Midbrain (tissue), 1 donor: ENCODE measurements at places on chromosomes 2 and 18.
A peak's percentile ranks its signal among the peaks of the same experiment; 100 is the strongest.

- DNase-seq = no peak
These were observed 69.7 kb downstream of the FEZ2 start for GRCh38 chr2:36528274-36528673.

DNA sequence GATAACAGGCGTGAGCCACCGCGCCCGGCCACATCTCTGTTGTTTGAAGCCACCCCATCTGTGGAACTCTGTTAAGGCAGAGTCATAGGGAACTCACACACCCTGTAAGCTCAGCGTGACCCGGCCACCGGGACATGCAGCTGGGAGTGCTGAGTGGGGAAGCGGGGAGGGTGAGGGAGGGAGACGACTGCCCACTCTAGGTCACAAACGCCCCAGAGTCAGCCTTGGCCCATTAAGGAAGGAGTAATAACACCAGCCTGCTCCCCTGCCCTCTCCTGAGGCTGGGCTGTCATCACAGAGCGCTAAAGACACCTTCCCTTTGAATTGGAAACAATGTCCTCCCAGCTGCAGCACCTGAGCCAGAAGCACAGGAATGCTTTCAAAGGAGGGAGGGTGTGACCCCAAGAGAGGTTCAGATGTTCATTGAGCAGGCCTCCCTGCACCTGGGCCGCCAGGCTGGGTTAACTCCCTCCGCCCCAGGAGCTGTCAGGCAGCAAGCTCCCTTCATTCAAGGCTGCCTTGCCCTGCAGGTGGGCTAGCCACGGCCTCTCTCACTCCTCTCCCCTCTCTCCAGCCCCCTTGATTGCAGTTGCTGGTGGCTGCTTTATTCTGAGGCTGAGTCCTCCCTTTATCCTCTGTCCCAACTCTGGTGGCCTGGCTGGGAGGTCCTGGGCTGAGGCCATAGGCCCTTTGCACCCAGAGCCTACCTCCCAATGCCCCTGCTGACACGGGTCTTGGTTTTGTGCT, 77.2 kb upstream of the HPCAL1 start:
- DNase-seq = no peak

DNA sequence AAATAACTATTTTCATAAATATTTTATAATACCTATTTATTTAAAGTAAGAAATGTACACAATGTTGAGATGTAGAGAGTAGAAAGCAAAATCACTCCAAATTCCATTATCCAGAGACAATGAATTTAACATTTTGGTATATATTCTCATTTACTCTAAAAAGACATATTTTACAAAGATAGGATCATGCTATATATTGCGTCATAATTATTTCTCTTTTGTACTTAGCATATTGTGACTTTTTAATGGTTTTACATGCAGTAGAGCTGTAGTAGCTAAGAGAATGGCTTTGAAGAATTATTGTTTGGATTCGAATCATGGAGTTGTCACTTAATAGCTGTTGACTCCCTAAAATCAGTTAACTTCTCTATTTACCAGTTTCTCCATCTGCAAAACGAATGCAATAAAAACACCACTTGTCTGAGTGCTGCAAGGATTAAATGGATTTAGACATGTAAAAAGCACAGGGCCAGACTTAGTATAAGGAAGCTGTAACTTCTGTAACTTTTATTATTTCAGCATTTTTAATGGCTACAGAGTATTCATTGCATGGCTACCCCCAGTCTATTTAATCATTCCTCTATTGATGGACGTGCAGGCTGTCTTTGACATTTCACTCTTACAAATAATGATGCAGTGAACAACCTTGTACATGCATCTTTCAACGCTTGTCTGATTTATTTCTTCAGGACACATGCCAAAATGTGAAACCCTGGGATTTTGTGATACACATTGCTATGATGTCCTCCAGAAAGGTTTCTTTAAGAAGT, 33.2 kb downstream of the KCNS3 start:
- DNase-seq = no peak

- DNase-seq = no peak
These were observed 79.5 kb downstream of the DGKD start for GRCh38 chr2:233433794-233434193.

GRCh38 chr2:120566331-120567035, 169.2 kb upstream of the GLI2 start:
- peak; percentile 26 for DNase-seq

DNA sequence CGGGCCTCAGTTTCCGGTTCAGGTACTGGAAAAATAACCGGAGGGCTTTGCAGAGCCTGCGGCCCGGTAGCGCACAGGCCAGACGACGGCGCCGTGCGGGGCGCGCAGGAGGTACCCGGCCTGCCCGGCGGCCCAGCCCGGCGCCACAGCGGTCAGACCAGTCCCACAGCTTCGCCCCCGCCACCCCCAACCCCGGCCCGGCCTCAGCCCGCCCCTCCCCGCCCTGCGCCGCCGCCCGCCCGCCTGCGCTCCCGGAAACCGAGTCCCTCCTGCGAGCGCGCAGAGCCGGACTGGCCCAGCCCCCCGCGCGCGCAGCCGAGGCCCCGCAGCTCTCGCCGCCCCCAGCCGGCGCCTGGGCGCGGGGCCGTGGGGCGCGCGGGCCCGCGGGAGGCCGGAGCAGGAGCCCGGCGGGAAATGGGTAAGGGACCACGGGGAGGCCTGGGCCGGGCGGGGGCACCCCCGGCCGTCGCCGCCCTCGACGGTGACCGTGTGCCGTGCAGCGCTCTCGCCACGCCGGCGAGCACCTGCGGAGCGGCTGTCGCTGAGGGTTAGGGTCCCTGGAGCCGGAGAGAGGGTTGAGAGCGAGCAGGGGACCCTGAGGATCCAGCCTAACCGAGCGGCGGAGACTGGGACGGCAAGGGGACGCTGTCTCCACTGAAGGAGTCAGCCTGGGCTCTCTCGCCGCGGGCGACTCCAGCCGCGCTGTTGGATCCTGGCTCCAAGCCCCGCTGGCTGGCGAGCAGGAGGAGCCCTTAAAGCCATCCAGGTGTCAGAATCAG, 16.5 kb upstream of the PSD4 start:
- no peak for DNase-seq

GRCh38 chr18:76839086-76839794, 16.9 kb downstream of the ZNF236 start:
- DNase-seq = no peak

DNA sequence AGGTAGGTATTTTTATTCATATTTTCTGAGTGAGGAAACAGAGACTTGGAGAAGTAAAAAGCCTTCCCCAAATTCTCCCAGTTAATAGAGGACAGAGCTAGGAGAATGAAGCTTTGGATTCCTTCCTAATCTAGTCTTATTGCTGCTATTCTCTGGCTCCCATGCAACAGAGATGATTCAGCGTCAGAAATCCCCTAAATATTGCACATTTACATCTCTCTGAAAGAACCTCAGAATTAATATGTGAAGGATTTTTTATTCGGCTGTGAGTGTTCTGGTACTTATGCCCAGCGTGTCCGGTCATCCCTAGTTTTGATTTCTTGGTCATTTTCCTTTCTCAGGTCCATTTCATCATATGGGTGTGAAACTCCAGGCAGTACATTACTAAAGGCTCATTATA, 91.2 kb upstream of the SESTD1 start:
- no peak for DNase-seq

GRCh38 chr2:131056204-131056931, 36.9 kb downstream of the FAM168B start:
- peak; percentile 46 for DNase-seq

- no peak for DNase-seq
These were observed 211.0 kb downstream of the TGIF1 start for GRCh38 chr18:3660739-3661515.

- DNase-seq = no peak
These were observed 128.7 kb downstream of the NFATC1 start for GRCh38 chr18:79524181-79525078.

GRCh38 chr2:11307764-11308415, 36.5 kb downstream of the ROCK2 start:
- no peak for DNase-seq

GRCh38 chr2:11482473-11483035, 16.6 kb upstream of the E2F6 start:
- DNase-seq = peak; percentile 32

DNA sequence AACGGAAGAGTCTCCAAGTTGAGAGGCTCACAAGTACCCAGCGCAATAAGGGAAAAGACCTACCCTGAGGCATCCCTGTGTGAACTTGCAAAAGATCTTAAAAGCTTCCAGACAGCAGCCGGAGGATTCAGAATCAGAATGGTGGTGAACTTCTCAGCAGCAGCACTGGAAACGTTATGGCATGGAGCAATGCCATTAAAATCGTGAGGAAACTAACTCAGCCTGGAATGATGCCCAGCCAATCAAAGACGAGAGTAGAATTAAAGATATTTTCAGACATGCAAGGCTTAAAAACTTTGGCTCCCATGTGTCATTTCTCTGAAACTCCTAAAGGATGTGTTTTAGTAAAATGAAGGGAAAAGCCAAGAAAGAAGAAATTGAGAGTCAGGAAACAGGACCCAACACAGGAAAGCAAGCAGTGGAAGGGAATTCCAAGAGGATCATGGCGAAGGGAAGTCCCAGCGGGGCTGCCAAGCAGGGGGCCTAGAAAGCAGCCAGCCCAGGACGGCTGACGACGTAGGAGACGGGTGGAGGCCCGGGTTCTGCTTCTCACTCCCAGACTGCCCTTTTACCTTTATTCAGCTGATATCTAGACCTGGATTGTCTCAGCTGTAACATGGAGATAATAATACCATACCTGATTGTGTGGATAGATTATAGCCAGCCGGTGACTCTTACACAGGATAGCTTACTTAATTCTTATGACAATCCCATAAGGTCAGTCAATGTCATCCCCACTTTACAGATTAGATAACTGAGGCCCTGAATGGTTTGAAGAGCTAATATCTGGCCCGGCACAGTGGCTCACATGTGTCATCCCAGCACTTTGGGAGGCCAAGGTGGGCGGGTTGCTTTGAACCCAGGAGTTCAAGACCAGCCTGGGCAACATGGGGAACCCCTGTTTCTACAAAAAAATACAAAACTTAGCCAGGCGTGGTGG, 92.8 kb downstream of the ASAP2 start:
- DNase-seq = no peak

GRCh38 chr2:43086451-43087221, 139.8 kb downstream of the ZFP36L2 start:
- no peak for DNase-seq

DNA sequence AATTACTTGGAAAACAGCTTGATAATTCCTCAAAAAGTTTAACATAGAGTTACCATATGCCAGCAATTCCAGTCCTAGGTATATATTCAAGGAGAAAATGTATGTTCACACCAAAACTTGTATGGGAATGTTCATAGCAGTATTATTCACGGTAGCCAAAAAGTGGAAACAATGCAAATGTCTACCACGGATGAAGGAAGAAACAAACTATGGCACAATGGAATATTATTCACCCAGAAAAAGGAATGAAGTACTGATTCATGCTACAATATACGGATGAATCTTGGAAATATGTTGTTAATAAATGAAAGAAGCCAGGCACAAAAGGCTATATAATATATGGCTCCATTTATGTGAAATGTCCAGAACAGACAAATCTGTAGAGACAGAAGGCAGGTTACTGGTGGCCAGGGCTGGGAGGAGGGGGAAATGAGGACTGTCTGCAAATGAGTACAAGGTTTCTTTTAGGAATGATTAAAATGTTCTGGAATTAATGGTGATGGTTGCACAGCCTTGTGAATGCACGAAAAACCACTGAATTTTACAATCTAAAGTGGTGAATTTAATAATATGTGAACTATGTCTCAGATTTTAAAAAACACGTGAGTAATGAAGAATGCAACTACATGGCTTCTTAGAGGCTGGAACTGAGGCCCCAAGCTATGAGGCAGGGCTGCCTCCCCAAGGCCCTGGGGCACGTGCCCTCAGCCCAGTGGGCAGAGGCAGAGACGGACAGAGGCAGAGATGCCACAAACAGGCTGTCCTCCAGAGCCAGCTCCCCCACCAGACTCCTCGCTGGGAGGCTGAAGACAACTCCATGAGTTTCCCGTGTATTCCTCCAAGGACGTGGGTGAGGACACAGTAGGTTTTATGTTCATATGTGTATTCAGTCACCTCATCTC, 5.0 kb downstream of the LIMS2 start:
- DNase-seq = no peak

GRCh38 chr18:13576598-13576997, 149.8 kb downstream of the FAM210A start:
- DNase-seq = no peak

- no peak for DNase-seq
These were observed 546.6 kb upstream of the LRRTM4 start for GRCh38 chr2:78068808-78069207.
